ENCODE measurements at places on chromosomes 7 and 10.

DNA sequence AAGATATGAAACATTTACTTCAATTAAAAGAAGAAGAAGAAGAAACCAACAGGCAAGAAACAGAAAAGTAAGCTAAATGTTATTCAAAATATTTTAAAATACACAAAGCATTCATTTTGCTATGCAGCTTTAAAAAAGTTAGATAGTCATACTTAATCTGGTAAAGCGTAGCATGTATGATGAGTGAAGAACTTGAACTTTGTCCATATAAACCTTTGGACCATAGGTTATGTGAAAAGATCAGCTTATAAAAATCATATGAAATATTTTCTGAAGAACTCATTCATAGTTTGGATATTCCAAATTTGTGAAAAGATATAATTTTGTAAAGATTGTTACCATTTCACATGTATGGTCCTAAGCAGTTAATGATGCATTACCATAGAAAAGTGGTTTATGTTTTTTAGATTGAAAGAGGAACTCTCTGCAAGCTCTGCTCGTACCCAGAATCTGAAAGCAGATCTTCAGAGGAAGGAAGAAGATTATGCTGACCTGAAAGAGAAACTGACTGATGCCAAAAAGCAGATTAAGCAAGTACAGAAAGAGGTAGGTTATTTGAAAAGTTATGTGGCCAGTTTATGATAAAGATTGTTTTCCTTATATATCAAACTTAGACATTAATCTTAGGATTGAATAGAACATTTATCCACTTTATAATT is 37.3 kb downstream of the KIF20B start:
- DNase-seq: no peak

DNA sequence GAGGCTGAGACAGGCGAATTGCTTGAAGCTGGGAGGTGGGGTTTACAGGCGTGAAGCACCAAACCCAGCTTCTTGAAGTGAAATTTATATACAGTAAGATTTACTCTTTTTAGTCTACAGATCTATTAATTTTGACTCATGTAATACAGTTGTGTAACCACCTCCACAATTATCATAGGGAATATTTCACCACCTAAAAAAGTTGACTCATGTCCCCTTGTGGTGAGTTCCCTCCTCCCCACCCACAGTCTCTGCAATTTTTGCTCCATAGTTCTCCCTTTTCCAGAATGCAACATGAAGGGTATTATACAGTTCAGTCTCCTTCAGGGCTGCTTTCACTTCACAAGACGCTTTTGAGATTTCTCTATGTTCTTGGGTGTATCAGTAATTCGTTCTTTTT is 156.8 kb downstream of the FAM107B start:
- DNase-seq: no peak

- DNase-seq: no peak
Observed at GRCh38 chr7:44607141-44608068, 978 bp downstream of the OGDH start.

- DNase-seq: no peak
Observed at GRCh38 chr10:31771331-31771831, 157.2 kb downstream of the ARHGAP12 start.

- DNase-seq: no peak
Observed at GRCh38 chr7:157228864-157229422, 90.2 kb downstream of the UBE3C start.

GRCh38 chr7:142174441-142174840 is 62.9 kb downstream of the MGAM2 start:
- no peak for DNase-seq

DNA sequence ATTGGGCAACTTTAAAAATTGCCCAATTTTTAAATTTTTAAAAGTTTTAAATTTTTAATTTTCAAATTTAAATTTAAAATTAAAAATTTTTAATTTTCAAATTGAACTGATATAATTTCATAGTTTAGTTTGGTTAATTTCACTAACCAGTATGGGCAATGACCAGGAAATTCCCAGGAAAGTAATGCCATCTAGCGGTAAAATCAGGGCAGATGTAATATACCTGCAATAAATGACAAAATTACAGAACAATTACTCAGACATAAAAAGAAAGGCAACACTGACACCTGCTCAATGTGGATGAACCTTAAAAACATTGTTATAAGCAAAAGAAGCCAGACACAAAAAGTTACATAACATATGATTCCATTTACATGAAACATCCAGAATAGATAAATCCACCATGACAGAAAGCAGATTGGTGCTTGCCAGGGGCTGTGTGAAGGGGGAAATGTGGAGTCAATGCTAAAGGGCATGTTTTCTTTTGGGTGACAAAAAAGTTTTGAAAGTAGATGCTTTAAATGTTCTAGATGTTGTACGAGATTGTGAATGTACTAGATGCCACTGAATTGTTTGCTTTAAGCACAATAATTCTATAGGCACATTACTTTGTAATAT is 28.6 kb upstream of the SLC16A12 start:
- no peak for DNase-seq

DNA sequence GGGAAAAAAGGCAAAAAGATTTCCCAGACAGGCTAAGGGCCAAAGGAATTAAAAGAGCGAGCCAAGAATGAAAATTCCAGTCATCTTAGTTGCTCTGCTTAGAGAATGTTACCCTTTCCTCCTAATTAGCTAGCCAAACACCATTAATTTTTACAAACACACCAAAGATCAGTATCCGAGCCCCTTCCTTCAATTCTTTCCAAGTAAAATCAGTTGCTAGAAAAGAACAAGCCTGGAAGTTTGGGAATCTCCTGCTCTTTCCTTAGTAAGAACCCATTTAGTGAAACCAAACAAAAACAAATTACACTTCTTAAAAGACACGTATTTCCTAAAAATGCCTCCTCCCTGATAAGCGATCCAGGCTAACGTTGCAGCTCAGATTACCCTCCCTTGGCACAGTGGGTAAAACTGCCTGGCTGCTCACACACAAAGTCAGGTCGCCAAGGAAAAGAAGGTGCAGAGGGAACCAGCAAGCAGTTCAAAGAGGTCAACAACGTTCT is 57.1 kb upstream of the ABLIM1 start:
- DNase-seq: no peak

DNA sequence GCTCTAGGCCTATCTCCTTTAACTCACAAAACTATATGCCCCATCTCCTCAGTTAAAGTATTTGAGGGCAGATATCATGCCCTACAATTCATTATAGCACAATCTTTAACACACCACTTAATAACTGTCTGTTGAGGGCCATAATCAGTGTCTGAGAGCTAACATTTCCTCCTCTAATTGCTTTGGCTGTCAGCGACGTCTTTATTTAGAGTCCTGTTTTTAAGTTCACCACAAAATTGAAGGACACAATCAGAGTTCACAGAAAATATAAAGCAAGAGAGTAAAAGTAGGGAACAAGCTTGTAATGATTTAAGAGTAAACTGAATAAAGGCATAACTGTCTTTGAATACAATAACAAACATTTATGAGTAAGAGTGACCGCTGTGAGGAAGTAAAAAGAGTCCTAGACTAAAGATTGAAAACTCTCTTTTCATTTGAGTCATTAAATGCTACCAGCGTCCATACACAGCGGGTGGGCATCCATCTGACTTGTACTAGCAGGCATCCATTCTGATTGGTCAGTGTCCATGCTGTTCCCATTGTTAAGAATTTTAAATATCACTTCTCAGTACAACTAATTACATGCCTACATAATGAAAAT is 38.4 kb upstream of the ABCB4 start:
- DNase-seq: no peak

DNA sequence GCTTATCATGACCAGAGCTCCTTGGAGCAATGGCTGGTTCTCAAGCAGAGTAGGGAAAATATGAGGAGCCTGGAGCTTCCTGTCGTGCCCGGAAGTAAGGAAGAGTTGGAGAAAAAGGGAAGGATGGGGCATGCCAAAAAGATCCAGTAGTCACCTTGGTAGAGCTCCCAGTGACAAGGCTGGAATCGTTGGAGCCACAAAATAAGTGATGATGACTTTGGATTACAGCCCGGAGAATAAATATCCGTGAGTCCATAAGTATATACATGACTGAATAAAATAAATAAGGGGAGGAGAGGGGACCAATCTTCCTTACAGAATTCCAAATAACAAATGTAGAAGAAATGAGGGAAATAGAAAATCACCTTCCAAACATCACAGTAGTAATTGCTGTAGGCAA is 29.3 kb downstream of the LMTK2 start:
- no peak for DNase-seq

All from cerebellar nuclear complex (tissue), 1 donor.